ENCODE measurements at places on chromosomes 6 and 20. TPM values are rescaled to one million over a fixed set of nuclear protein-coding genes. Genes with fewer than 3 reads are reported as not detected.

AKAP12 gene
- 0.93 TPM for total RNA-seq

NKX2-4 gene
- total RNA-seq = not detected

SPATS1 gene
- total RNA-seq = not detected

DNA sequence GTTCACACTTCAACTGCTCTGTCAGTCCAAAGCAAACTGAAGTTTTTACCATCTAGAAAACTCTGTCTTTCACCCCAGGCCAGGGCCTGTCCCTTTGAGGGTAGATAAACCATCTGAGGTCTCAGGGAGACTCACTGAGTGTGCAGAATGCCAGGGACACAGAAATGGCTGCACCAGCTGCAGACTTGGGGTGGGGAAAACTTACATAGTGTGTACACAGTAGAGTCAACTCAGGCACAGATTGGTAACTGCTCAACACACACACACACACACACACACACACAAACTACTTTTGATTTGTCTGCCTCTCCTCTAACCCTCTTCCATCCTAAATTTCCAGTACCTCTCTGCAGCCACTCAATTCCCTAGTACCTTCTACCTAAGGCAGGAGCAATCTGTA lies 374.9 kb upstream of the JAG1 start:
- peak overlapping the region; percentile 31 for H3K27ac ChIP-seq
- H3K4me1 ChIP-seq = peaks cover 43% of the 10 kb centered on the region
- no peaks in the 10 kb centered on the region for H3K27me3 ChIP-seq

NDRG3 gene
- 41.5 TPM for total RNA-seq

- no peak for DNase-seq
- H3K27me3 ChIP-seq = no peaks in the 10 kb centered on the region
- peaks cover 7% of the 10 kb centered on the region for H3K4me1 ChIP-seq
- no peak overlapping the region for H3K4me3 ChIP-seq
- no peaks in the 10 kb centered on the region for H3K36me3 ChIP-seq
- H3K27ac ChIP-seq = no peak overlapping the region
Observed at GRCh38 chr20:2804041-2804828, 3.8 kb upstream of the CPXM1 start.

- H3K36me3 ChIP-seq = no peaks in the 10 kb centered on the region
- DNase-seq = no peak
- no peaks in the 10 kb centered on the region for H3K27me3 ChIP-seq
- no peaks in the 10 kb centered on the region for H3K4me1 ChIP-seq
- no peak overlapping the region for H3K27ac ChIP-seq
- no peak overlapping the region for H3K4me3 ChIP-seq
Observed at GRCh38 chr6:87628881-87629280, 38.9 kb downstream of the ORC3 start.

- no peak overlapping the region for H3K27ac ChIP-seq
- H3K4me3 ChIP-seq = no peak overlapping the region
- DNase-seq = no peak
- no peaks in the 10 kb centered on the region for H3K27me3 ChIP-seq
- peaks cover 3% of the 10 kb centered on the region for H3K4me1 ChIP-seq
- no peaks in the 10 kb centered on the region for H3K36me3 ChIP-seq
Observed at GRCh38 chr20:36432096-36432495, 109.2 kb upstream of the MYL9 start.

- no peak overlapping the region for H3K27ac ChIP-seq
- DNase-seq = no peak
- H3K36me3 ChIP-seq = no peaks in the 10 kb centered on the region
Observed at GRCh38 chr20:57261457-57262251, 4.8 kb downstream of the BMP7 start.

DNA sequence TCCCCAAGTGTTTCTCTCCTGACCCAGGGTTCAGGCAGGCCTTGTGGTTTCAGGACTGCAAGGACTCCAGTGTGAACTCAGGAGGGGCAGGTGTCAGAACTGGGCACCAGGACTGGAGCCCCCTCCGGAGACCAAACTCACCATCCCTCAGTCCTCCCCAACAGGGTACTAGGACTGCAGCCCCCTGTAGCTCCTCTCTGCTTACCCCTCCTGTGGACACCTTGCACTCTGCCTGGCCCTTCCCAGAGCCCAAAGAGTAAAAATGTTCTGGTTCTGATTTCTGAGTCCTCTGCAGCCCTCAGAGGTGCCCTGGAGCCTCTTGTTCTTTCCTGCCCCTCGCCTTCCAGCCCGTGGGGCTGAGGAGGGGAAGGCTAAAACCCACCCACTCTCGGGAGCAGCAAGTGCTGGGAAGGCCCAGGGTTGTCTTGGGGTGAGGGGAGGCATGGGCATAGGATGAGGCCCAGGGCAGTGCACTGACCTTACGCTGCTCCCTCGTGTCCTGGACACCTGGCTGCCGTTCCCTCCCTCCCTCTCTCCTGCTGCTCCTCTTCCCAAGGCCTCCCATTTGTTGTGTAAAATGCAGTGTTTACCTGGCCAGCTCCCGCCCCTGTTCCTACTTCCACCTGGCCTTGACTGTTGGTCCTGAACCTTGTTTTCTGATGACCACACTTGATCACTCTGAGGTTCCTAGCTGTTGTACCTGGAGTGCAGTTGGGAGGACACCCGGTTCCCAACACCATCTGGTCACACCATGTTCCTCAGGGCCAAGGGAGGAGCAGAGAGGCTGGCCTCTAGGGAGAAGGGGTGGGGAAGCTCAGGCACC lies 9.9 kb downstream of the CNPY3 start:
- no peak for DNase-seq
- no peaks in the 10 kb centered on the region for H3K27me3 ChIP-seq
- H3K27ac ChIP-seq = no peak overlapping the region

DNA sequence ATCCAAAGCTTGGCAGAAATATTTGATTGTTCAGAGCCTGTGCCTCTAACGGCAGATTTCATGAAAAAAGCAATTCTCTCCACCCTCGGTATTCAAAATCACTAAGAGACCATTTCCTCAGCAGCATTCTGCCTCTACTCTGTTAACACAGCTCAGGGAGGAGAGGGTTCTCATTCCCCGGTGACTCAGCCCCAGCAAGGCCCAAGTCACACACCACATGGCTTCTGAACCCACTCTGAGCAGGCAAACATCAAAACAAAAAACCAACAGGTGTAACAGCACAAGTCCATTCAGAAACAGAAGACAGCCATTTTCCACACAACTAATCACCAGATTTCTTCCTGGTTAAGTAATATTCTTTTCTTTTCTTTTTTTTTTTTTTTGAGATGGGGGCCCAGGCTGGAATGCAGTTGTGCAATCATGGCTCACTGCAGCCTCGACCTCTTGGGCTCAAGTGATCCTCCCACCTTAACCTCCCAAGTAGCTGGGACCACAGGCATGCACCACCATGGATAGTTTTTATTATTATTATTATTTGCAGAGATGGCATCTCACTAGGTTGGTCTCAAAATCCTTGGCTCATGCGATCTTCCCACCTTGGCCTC lies 55.4 kb downstream of the GFOD1 start:
- no peaks in the 10 kb centered on the region for H3K36me3 ChIP-seq
- no peaks in the 10 kb centered on the region for H3K27me3 ChIP-seq
- H3K4me1 ChIP-seq = no peaks in the 10 kb centered on the region
- H3K27ac ChIP-seq = no peak overlapping the region
- no peak for DNase-seq

OR2H1 gene
- not detected for total RNA-seq

- no peak overlapping the region for H3K27ac ChIP-seq
- H3K27me3 ChIP-seq = no peaks in the 10 kb centered on the region
- H3K4me1 ChIP-seq = no peaks in the 10 kb centered on the region
- H3K36me3 ChIP-seq = no peaks in the 10 kb centered on the region
- no peak for DNase-seq
Observed at GRCh38 chr6:105882828-105883227, 203.3 kb upstream of the PRDM1 start.

GRCh38 chr6:135922174-135922573 lies 70.7 kb downstream of the PDE7B start:
- H3K27ac ChIP-seq = no peak overlapping the region
- no peak for DNase-seq
- H3K36me3 ChIP-seq = no peaks in the 10 kb centered on the region
- no peaks in the 10 kb centered on the region for H3K27me3 ChIP-seq

CLVS2 gene
- total RNA-seq = not detected

- no peaks in the 10 kb centered on the region for H3K4me1 ChIP-seq
- no peak overlapping the region for H3K27ac ChIP-seq
- H3K27me3 ChIP-seq = no peaks in the 10 kb centered on the region
- no peaks in the 10 kb centered on the region for H3K36me3 ChIP-seq
Observed at GRCh38 chr6:105733556-105734162, 330.8 kb upstream of the PREP start.

- H3K27ac ChIP-seq = no peak overlapping the region
- H3K27me3 ChIP-seq = no peaks in the 10 kb centered on the region
- no peak for DNase-seq
- no peaks in the 10 kb centered on the region for H3K4me1 ChIP-seq
Observed at GRCh38 chr6:15585760-15586214, 77.0 kb downstream of the DTNBP1 start.

- H3K27ac ChIP-seq = no peak overlapping the region
- no peaks in the 10 kb centered on the region for H3K36me3 ChIP-seq
- no peaks in the 10 kb centered on the region for H3K27me3 ChIP-seq
- DNase-seq = no peak
- H3K4me1 ChIP-seq = no peaks in the 10 kb centered on the region
Observed at GRCh38 chr6:73879501-73880293, 183.7 kb downstream of the CD109 start.

GRCh38 chr6:74408844-74409243 lies 712.8 kb downstream of the CD109 start:
- peaks cover 16% of the 10 kb centered on the region for H3K4me1 ChIP-seq
- no peak overlapping the region for H3K27ac ChIP-seq
- H3K4me3 ChIP-seq = no peak overlapping the region
- H3K36me3 ChIP-seq = no peaks in the 10 kb centered on the region
- no peaks in the 10 kb centered on the region for H3K27me3 ChIP-seq
- DNase-seq = no peak

- H3K4me1 ChIP-seq = peaks cover 26% of the 10 kb centered on the region
- peak overlapping the region; percentile 71 for H3K4me3 ChIP-seq
- peaks cover 1% of the 10 kb centered on the region for H3K36me3 ChIP-seq
- 0 out of 2 replicates have a peak, but pooled peaks cover 2% of the 10 kb centered on the region for H3K27me3 ChIP-seq
- DNase-seq = no peak
- peak overlapping the region; percentile 69 for H3K27ac ChIP-seq
Observed at GRCh38 chr6:44264154-44265006, 971 bp downstream of the NFKBIE start.

DNA sequence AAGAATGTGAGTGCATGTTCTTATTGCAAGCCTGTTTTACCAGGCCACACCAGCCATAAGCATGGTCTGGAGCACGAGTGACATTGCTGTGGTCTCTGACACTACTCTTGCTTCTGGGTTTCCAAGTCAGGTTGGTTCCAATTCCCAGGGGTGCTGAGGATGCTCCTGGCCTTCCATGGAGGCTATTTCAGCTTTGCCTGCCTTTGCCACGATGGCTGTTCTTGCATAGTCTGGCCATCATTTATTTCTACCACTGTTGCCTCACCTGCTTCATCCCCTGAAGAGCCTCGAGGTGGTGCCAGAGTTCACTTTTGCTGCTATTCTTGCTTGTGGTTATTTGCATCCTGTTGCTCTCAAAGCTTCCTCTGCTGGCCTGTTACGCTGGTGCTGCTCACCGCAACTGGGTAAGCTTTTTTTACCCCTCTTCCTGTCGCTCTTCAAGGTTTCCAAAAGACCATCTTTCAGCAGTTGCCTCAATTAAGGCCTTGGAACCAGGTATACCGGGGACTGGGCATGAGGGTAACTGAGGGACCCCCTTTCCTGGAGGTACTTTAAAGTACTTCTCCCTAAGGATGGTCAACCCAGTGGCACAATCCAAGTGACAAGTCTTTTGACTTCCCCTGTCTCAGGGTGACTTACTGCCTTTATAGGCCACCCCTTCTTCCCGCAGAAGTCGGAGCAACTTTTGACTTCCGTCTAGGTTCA lies 64.5 kb downstream of the AKAP7 start:
- H3K4me1 ChIP-seq = no peaks in the 10 kb centered on the region
- H3K27ac ChIP-seq = no peak overlapping the region
- no peaks in the 10 kb centered on the region for H3K36me3 ChIP-seq
- DNase-seq = peak; percentile 62
- H3K27me3 ChIP-seq = no peaks in the 10 kb centered on the region

GRCh38 chr6:125818225-125818657 lies 27.5 kb downstream of the NCOA7 start:
- no peaks in the 10 kb centered on the region for H3K27me3 ChIP-seq
- H3K27ac ChIP-seq = peak overlapping the region; percentile 78
- peaks cover 74% of the 10 kb centered on the region for H3K4me1 ChIP-seq
- no peaks in the 10 kb centered on the region for H3K36me3 ChIP-seq
- no peak for DNase-seq
- H3K4me3 ChIP-seq = peak overlapping the region; percentile 2

IL20RA gene
- 0.65 TPM for total RNA-seq

DNA sequence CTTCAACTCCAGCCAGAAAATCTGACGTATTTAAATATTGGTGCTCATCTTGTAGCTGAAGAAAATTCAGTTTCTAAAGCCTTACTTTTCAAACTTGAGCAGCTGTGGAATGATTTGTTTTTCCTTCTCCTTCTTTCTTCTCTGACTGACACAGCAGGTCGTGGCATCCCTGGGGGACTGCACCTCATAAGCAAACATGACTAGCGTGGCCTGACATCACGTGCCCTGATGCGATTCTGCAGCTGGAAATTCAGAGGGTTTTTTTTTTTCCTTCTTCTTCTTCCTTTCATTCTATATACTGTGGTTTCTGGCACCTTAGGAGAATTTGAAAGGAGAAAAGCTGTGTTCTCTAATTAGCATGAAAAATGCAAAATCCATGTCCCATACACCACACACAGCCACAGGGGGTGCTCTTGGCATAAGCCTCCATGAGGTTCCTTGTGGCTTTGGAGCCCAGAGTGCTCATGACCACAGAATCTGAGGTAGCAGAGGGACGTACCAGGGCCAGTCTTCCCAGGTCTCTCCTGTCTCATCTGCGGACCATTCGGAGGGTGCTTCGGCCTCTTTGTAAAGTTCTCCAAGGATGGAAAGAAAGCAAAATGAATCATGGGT lies 258.5 kb upstream of the CDH4 start:
- no peaks in the 10 kb centered on the region for H3K36me3 ChIP-seq
- H3K27me3 ChIP-seq = no peaks in the 10 kb centered on the region
- H3K4me3 ChIP-seq = no peak overlapping the region
- no peak for DNase-seq
- H3K27ac ChIP-seq = no peak overlapping the region

- no peaks in the 10 kb centered on the region for H3K27me3 ChIP-seq
- H3K36me3 ChIP-seq = peaks cover 2% of the 10 kb centered on the region
- DNase-seq = no peak
- no peak overlapping the region for H3K27ac ChIP-seq
Observed at GRCh38 chr6:41790045-41790444, 2.6 kb downstream of the TOMM6 start.

DNA sequence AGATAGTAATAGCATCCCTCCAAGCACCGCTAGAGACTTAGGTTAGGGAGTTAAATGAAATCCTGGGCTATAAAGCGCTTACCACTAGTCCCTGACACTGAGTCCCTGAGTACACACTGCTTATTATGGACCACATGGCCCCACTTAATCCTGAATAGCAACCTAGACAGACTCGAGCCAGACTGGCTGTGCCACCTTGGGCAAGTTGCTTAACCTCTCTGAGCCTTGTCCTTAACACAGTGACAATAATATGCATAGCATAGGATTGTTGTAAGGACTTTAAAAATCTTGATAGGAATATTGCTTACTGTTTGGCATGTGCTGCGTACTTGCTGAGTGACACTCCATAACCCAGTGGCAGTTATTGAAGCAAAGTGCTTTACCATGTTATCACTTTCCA lies 125.6 kb upstream of the SASH1 start:
- H3K36me3 ChIP-seq = no peaks in the 10 kb centered on the region
- no peak overlapping the region for H3K4me3 ChIP-seq
- no peak for DNase-seq
- H3K27ac ChIP-seq = no peak overlapping the region

FOXF2 gene
- 0.88 TPM for total RNA-seq

- peaks cover 1% of the 10 kb centered on the region for H3K27me3 ChIP-seq
- H3K27ac ChIP-seq = no peak overlapping the region
- DNase-seq = no peak
- H3K4me3 ChIP-seq = no peak overlapping the region
- H3K36me3 ChIP-seq = no peaks in the 10 kb centered on the region
Observed at GRCh38 chr20:40339661-40340449, 349.2 kb downstream of the MAFB start.

HLA-DQA2 gene
- not detected for total RNA-seq
